Activated T-helper 1 cell treated with anti-CD3 and anti-CD28 coated beads, Interleukin-2, amount 50 U/mL, for 16 hours (primary cell): ENCODE measurements at places on chromosomes 2 and 18.

DNA sequence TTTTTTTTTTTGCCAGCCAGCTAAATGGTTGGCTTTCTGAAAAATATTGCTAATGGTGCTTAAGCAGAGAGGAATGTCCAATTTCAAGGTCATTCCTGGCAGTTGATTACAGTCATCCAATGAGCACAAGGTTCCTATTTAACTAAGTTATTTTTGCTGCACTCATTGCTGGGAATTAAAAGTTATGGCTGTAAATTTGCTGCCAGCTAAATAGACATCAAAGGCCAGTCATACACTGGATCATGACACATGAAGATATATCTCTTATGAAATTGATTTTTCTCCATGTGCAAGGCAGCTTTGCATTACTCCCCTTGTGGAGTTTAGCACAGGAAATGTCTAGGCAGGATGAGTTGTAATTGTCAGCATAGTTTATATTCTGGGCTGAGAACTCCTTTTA, 1898.4 kb upstream of the CELF4 start:
- DNase-seq, result no peak

GRCh38 chr2:108320326-108320922, 31.7 kb downstream of the SULT1C2 start:
- DNase-seq, result no peak

DNA sequence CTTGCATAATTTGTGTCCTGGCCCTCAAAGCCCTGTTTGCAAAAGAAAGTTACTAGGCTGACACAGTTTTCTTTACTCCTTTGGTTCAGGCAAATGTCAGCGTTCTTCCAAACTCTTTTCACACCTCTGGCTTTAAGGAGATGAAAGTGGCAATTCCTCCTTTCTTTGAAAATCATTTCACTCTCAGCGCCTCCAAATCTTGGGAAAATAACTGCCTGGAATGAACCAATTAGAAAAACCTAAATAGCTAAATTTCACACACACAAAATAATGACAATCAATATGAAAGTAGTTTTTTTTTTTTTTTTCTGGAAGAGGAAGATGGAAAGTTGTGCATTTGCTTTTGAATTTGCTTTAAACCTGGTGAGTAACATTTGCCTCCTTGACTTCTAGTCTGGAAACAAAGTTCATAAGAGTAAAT, 1.7 kb downstream of the MEIS1 start:
- DNase-seq, result no peak

GRCh38 chr18:34998661-34999060, 42.6 kb upstream of the MAPRE2 start:
- no peak for DNase-seq

DNA sequence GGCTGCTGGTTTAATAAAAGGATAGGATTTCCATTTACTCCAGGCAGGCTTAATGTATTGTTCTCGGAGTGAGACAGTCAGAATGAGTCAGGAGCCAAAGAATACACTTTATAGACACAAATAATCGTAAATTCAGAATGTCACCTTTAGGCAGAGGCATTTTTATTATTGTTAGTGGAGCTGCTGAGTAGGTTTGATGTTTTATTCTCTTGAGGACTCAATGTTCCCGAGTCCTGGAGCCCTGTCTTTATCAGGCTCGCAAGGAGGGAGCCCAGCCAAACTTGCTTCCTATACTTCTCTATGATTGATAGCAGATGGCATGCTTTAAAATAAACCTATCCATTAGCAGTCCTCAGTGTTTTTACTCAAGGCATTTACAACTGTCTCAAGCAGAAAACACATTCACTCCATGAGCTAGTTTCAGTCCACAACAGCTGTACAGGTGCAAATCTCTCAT, 492.3 kb upstream of the ZEB2 start:
- no peak for DNase-seq

DNA sequence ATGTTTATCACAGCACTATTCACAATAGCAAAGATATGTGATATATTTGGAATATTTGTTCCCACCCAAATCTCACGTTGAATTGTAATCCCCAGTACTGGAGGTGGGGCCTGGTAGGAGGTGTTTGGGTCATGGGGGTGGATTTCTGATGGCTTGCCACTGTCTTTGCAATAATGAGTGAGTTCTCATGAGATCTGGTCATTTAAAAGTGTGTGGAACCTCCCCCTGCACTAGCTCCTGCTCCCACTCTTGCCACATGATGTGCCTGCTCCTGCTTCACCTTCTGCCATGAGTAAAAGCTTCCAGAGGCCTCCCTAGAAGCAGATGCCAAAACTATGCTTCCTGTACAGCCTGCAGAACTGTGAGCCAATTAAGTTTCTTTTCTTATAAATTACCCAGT, 72.2 kb upstream of the DYNC1I2 start:
- DNase-seq, result no peak

GRCh38 chr2:15641530-15641982, 49.9 kb downstream of the DDX1 start:
- DNase-seq, result no peak

GRCh38 chr2:181814057-181814491, 77.5 kb upstream of the ITPRID2 start:
- no peak for DNase-seq

- no peak for DNase-seq
Measured at GRCh38 chr2:52345676-52346075, 1313.7 kb upstream of the NRXN1 start.

GRCh38 chr2:207879536-207879935, 109.8 kb upstream of the FZD5 start:
- no peak for DNase-seq

GRCh38 chr2:207352978-207353671, 176.6 kb upstream of the CREB1 start:
- DNase-seq, result no peak

GRCh38 chr2:174383796-174384195, 11.7 kb upstream of the SCRN3 start:
- DNase-seq, result no peak
